ENCODE measurements at places on chromosomes 1 and 21.
A peak's percentile ranks its signal among the peaks of the same experiment; 100 is the strongest.

GRCh38 chr1:21523297-21523813 is 14.1 kb downstream of the ALPL start:
- DNase-seq, result no peak

DNA sequence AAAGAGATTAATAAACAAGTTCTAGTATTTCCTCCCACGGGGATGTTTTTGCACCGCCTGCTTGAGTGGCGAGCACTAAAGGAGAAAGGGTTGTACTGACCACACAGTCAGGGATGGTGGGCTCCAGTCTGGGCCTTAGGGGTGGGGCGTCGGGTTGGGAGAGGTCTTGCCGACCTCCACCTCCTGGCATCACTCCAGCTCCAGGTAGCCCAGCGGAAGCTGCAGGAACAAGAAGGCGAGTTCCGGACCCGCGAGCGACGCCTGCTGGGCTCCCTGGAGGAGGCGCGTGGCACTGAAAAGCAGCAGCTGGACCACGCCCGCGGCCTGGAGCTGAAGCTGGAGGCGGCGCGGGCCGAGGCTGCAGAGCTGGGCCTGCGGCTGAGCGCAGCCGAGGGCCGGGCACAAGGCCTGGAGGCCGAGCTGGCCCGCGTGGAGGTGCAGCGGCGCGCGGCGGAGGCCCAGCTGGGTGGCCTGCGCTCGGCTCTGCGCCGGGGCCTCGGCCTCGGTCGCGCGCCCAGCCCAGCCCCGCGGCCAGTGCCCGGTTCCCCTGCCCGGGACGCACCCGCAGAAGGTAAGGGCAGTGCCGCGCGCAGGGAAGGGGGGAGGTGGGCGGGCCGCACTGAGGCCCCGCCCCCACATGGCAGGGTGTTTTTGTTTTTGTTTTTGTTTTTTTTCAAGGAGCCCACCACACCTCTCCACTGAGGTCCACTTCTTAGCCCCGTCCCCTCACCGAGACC is 19.7 kb downstream of the MFAP2 start:
- DNase-seq, result peak; percentile 76

DNA sequence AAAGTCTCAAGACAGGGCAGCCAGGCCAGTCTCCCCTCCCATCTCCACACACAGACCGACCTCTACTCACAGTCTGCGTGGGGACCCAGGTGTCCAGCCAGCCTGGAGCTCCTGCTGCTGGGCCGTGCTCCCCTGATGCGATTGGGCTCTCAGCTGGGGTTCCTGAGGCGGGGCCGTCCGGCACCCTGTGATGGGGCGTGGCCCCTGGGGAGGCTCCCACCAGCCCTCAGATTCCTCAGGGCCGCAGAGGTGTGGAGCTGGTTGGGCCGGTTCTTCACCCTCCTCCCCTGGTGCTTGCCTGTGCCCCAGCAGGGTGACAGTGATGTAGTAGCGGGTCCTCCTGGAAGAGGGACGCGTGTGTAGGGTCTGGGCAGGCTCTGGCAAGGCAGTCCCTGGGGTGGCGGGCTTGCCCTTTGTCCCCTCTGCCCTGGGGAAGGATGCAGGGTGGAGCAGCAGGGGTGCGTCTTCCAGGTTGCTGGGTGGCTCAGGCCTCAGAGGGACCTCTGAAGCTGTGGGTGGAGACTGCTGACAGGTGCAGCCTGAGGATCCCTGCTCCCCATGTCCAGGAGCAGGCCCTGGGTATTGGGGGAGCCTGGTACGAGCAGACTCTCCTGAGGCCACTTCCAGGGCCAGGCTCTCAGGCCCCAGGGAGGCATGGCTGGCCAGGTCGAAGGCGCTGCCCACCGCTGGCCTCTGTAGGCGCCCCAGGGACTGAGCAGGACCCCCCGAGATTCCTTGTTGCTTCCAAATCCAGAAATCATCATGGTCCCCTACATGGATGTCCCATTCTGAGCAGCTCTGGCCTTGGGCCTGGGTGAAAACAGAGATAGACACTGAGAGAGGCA is at the start of gene CRYBG2:
Gene CRYBG2, minus strand, starts transcription at position 155 of the 845 bp plus-strand sequence. CDS start 7,473 bp downstream, outside the sequence.
- DNase-seq, result no peak

DNA sequence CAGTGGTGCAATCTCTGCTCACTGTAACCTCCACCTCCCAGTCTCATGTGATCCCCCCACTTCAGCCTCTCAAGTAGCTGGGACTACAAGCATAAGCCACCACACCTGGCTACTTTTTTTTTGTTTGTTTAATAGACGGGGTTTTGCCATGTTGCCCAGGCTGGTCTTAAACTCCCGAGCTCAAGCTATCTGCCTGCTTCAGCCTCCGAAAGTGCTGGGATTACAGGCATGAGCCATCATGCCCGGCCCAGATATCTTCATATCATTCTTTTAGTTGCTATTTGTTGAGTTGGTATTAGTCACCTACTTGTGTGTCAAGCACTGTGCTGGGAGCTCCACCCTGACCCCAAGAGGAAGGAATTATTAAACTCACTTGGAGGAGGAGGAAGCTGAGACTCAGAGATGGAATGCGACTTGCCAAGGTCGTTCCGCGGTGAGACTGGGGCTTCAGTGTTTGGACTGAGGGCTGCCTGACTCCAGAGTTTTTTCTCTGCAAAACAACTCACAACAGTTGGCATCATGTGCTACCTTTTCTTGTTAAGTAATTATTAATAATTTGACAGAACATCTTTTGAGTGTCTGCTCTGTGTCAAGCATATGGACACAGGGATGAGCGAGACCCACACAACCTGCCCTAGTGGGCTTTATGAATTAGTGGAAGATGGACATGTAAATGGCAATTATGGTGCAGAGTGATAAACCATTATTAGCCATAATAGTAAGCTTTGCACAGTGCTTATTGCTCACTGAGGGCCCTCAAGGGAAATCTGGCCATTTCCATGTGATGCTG is 132.0 kb downstream of the FOXD2 start:
- DNase-seq, result no peak

GRCh38 chr1:36208978-36209703 is 15.1 kb upstream of the THRAP3 start:
- DNase-seq, result no peak

DNA sequence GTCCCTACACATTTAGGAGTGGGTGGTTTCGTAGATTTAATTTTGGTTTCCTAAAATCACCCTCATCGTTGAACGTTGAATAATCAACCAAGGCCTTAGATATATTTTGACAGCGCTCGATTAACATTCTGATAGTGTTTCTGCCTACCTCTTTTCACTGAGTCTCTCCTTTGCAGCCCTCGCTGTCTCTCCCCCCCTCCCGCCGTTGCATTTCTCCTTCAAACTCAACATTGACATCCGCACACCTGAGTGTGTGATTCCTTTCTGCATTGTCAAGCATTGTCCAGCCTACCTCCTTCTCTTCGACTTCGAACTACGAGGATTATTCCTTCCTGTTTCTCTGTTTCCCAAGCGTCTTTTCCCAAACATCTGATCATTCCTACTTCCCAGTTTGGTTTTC is 1.8 kb upstream of the ADAMTS1 start:
- no peak for DNase-seq

DNA sequence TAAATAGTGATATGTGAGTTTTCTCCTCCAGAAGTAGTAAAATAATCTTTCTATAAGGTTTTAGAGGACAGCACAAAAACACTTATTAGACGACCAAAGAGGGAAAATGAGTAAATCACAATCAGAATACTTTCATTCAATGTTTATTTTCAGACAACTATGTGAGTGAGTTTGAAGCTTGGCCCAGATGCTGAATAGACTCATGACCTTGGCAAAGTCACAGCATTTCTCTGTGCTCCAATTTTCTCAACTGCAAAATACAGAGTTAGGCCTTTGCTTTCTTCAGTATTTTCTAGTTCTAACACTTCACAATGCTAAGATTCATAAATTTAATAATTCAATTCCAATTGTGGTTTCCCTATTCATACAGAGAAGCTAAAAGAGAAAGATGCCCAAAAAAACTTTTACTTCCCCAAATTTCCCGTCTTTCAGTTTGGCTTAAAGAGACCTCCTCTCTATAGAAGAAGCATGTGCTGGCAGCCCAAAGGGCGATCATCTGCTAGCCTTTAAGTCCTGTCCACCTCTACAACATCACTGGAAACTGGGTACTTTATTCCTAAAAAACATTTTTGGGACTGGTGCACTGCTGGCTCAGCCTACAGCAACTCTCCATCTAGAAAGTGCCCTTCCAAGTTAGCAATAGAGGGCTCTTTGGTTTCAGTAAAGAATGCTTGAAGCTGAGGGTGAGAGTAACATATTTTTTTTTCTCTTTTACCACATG is 116.8 kb upstream of the GORAB start:
- DNase-seq, result no peak

GRCh38 chr1:156154317-156154749 is 948 bp downstream of the SEMA4A start:
- peak; percentile 44 for DNase-seq

GRCh38 chr21:31346256-31346821 is 2.3 kb upstream of the TIAM1 start:
- DNase-seq, result no peak

DNA sequence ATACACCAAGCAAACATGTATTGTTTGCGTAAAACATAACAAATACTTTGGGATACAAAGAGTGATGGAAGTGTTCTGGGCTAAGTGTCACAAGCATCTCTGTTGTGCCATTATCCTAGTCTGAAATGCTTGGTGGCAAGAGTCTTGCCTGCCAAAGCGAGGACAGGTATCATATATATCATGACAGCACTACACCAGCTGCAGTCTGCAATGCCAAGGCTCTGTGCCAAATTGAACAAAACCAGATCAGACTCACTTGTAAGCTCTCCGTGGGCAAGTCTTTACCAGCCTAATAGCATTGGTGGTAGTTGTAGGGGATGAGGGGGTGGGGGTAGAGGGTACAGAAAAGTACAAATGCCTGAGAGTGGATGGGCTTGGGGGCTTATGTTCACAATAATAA is 119.2 kb downstream of the RWDD3 start:
- DNase-seq, result no peak

DNA sequence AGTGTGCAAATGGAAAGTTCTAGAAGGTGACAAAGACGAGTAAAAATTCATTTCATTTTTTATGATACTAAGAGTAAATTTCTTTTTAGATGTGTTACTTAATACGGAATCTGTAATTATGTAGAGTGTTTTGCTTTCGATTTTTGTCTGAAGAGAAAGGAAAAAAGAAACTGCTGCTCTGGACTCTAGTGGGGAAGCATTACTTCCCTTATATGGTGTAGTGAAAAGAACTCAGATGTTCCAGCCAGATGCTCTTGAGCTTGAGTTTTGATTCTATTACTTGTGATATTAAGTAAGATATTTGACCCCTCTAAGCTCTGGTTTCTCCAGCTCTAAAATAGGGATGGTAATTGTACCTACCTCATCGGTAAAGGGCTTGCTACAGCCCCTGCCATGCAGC is 12.2 kb upstream of the GPR161 start:
- DNase-seq, result no peak

DNA sequence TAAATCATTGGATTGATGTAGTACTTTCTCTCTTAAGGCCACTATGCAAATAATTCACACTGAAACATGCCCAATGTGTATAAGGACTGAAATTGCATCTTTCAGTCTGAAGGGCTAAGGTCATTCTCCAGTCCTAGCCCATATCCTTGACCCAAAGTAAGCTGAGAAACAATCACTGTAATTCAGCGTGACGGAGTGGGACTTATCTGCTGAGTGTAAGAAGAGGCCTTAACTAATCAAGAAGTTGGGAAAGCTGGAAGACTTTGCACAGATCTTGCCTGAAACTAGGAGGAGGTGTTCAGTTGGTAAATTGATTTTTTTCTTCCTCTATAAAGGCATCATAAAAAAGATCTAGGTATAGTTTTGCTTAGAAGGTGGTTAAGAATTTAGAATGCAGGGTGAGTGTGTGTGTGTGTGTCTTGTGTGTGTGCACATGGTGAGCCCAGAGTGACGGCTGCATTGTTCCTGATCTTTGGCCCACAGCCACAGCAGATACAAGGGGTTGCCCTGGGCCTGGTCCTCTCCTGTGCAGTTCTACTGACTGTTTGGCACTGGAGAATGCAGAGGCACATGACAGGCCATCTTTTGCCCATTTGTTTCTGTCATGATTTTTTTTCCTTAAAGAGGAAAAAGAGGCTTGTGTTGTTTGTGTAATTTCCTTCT is 13.3 kb upstream of the PPP2R5A start:
- DNase-seq, result no peak

GRCh38 chr1:175376194-175376593 is 183.6 kb upstream of the KIAA0040 start:
- DNase-seq, result no peak

DNA sequence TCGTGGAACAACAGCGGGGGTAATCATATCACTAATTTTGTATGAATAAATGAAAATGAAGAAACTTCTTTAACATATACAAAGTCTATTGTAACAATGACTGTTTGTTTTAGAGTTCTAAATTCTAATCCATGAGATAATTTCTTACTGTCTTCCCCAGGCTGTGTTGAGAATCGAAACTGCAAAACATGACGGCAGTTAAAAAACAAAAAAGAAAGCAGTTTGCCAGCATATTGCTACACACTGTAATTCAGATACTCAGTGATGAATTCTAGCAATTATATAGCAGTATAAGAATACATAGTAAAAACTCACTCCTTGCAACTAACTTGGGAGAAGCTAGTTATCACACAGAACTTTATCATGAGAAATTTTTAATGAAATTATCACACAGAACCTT is 22.1 kb downstream of the INSL5 start:
- no peak for DNase-seq

DNA sequence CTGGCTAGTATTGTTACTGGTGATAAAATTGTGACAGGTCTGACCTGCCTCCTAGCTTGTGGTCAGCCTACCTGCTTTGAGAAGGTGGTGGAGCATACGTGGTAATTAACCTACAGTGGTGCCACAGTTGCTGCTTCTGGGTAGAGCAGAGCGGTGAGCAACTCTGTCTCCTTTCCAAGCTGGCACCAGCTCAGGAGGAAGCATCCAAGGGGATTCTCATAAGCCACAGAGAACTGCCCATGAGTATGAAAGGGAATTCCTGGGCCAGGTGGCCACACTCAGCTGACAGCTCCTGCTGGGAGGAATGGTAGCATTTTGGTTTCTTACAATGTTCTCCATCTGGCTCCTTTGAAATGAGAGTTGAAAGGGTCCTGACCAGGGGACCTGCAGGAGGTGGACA is 39.4 kb downstream of the ATP2B4 start:
- no peak for DNase-seq

GRCh38 chr1:9368356-9368755 is 75.7 kb downstream of the SPSB1 start:
- no peak for DNase-seq

DNA sequence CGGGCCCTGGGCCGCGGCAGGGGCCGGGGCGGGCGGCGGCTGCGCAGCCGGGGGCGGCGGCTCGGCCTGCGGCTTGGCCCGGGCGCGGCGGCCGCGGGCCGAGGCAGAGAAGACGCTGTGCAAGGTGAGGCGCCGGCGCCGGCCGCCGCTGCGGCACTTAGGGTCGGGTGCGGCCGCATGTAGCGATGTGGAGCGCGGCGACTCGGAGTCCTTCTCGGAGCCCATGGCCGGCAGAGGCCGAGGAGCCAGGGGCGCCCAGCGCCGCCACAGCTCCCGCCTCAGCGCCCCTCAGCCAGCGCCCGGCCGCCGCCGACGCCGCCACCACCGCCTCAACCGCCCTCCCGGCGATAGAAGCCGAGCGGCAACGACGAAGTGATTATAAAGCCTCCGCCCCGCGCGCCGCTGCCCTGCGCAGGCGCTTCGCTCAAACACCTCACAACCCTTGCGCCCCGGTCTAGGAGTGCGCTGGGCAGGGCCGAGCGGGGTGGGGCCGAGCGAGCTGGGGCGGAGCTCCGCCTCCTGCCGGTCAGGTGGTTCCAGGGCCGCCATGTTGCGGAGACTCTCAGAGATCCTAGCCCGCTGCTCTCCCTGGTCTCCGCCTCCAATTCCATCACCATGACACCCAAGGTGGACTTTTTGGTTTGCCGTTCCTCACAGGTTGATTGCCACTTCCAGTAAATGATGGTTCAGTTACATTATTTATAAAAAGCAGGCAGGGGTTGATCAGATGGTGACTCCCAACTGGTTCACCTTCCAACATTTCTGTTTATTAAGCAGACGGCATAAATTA is at the start of gene RNF19B:
Gene RNF19B, minus strand, starts transcription at position 349 of the 790 bp plus-strand sequence. Its CDS starts 124 bp downstream, at position 225.
- peak; percentile 94 for DNase-seq
